ENCODE measurements at places on chromosomes 13 and 19. TPM values are rescaled to one million over a fixed set of nuclear protein-coding genes. Genes with fewer than 3 reads are reported as not detected.

The MRPL54 gene
- total RNA-seq: 10.6 TPM

The PGLYRP1 gene
- total RNA-seq: 0.82 TPM

The CEACAM3 gene
- not detected for total RNA-seq

The APOC1 gene
- total RNA-seq: 11.6 TPM

GRCh38 chr13:46486270-46486669, 66.7 kb upstream of the LRCH1 start:
- no peak for DNase-seq

DNA sequence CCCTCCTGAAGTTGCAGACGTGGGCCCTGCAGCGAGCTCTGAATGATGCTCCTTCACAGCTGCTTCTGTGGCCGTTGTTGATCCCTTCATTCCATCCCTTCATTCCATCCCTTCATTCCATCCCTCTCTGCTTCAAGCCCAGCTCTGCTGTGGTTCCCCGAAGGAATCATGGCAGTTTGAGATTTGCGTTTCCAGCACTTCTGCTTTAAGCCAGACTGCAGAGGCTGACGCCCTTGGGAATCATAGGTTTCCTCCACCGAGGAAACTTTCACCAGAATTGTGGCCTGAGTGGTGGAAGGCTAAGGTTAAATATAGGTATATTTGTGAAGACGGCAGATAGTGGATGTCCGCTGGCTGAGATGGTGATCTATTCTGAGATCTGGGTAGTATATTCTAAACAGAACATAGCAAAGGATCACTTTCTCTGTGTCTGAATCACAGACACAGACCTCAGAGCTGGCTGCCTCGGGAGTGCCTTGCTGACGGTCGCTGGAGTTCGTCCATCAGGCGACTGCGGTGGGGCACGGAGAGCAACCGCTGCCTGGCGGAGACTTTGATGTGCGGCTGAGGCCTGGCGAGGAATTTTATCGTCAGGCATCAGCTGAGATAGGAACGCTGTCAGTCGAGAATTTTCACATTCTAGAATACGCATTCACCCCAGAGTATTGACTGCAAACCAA, 42.8 kb upstream of the DCUN1D2 start:
- peak; percentile 12 for DNase-seq

DNA sequence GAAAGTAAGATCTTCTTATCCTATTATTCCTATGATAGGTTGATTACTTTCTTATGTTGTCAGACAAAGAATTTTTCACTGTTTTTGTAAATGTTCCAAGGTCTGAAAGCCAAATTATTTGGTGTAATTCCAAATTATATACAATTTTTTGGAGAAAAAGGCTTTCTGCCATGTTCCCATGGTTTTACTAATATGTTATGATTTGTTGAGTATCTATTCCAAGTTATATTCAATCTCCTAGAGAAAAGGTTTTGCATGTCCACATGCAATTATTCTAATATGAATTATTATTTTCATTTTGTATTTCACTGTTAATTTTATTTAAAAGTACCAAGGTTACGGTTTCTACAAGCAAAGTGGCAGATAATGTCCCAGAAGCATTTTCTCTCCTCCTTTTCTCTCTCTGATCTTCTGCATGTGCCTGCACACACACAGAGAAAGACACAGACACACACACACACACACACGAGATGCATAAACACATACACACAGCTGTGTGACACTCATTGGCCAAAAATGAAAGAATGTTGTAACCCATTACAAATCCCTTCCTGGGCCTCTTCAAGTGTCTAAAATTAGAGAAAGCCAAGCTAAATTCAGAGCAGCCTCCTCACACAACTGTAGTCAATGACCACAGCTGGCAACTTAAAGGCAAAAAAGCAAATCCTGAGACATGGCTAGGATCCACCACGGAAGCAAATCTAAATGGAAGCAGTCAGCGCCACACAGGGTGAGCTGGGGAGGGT, 621.0 kb downstream of the EFNB2 start:
- peak; percentile 93 for DNase-seq

GRCh38 chr13:99228737-99229691, 28.4 kb downstream of the UBAC2 start:
- DNase-seq: peak; percentile 13

DNA sequence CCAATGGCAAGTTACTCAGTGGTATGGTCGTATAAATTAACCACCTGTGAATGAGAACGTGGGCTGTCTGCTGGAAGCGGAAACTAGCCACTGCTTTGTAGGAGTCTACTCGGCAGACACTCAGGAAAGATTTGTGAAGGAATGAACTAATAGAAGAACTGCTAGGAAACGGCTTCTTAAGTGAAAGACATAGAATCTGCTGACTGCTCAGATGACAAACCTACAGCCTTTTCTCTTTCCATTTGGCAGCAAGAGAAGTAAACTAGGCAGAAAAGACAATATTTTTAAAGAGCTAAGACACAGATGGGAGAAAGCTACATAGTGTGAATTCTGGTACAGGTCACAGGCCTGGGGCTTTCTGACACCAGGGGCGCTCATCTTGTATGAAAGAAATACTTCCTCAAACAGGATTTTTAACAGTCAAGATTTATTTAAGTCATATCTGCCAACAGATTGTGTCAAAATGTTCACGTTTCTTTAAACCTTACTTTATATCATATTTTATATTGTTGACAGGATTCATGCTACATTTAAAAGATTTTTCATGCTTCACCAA, 78.4 kb downstream of the MIPEP start:
- DNase-seq: no peak

GRCh38 chr19:1107661-1108261, 4.0 kb downstream of the GPX4 start:
- DNase-seq: no peak

DNA sequence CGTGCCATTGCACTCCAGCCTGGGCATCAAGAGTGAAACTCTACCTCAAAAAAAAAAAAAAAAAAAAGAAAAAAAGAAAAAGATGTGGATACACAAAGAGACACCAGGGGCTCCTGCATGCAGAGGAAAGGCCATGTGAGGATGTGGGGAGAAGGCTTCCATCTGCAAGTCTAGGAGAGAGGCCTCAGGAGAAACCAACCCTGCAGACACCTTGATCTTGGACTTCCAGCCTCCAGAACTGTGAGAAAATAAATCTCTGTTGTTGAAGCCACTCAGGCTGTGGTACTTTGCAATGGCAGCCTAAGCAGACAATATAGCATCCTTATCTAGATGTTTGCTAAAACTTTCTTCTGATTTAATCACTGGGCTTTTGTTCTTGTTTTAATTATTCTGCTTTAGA, 50.3 kb downstream of the POLR1D start:
- DNase-seq: no peak
